ENCODE measurements at places on chromosomes 1 and 21. TPM values are rescaled to one million over a fixed set of nuclear protein-coding genes. Genes with fewer than 3 reads are reported as not detected.
A peak's percentile ranks its signal among the peaks of the same experiment; 100 is the strongest.

The FABP3 gene
- not detected for total RNA-seq

GRCh38 chr1:208918160-208918559 is 665.4 kb upstream of the CAMK1G start:
- DNase-seq: no peak

DNA sequence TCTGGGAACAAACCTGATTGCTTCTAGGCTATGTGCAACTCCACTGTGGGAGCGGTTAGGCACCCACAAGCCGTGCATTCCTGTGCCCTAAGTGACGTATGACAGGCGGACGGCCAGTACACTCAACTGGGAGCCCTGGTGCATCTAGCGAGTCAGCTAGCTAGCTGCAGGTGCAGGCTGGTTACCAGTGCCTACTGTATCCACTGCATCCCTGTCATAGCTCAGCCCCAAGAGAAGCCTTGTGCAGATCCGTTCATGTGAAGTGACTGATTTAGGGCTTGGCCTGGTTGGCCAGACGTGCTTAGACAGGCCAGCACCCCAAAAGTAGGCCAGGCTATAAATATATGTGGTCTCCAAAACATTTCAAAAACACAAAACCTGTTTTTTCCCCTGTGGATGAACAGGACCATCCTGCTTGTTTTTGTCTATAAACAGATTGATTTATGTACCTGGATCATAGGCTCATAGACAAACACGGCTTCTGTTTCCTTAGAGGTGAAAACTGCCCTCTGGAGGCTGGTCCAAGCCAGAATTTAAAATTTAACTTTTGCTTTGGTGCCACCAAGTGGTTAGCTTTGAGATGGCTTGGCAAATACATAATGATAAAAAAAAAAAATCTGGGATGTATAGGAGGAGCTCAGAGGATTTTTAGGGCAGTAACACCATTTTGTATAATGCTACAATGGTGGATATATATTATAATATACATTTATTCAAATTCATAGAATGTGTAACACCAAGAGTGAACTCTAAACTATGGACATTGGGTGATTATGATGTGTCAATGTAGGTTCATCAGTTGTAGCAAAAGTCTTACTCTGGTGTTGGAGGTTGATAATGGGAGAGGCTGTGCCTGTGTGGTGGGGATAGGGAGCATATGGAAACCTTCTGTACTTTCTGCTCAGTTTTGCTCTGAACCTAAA is 68.5 kb downstream of the GIPC2 start:
- peak; percentile 14 for DNase-seq

The RGS7 gene
- not detected for total RNA-seq

The GPR89B gene
- 15.4 TPM for total RNA-seq

The ABCB10 gene
- total RNA-seq: 12.9 TPM

GRCh38 chr21:42539931-42540343 is 26.3 kb downstream of the SLC37A1 start:
- DNase-seq: no peak

The BARHL2 gene
- total RNA-seq: not detected

The RBM11 gene
- 1.5 TPM for total RNA-seq

GRCh38 chr1:9174762-9175161 is 45.9 kb upstream of the GPR157 start:
- DNase-seq: no peak

The ETV3L gene
- total RNA-seq: 0.15 TPM

DNA sequence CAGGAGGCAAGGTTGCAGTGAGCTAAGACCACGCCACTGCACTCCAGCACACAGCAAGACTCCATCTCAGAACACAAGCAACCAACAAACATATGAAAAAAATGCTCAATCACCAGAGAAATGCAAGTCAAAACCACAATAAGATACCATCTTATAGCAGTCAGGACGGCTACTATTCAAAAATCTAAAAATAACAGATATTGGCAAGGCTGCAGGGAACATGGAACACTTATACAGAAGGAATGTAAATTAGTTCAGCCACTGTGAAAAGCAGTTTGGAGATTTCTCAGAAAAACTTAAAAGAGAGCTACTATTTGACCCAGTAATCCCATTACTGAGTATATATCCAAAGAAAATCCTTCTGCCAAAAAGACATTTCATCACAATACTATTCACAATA is 27.6 kb upstream of the POGK start:
- DNase-seq: no peak

The EBNA1BP2 gene
- 20.8 TPM for total RNA-seq

DNA sequence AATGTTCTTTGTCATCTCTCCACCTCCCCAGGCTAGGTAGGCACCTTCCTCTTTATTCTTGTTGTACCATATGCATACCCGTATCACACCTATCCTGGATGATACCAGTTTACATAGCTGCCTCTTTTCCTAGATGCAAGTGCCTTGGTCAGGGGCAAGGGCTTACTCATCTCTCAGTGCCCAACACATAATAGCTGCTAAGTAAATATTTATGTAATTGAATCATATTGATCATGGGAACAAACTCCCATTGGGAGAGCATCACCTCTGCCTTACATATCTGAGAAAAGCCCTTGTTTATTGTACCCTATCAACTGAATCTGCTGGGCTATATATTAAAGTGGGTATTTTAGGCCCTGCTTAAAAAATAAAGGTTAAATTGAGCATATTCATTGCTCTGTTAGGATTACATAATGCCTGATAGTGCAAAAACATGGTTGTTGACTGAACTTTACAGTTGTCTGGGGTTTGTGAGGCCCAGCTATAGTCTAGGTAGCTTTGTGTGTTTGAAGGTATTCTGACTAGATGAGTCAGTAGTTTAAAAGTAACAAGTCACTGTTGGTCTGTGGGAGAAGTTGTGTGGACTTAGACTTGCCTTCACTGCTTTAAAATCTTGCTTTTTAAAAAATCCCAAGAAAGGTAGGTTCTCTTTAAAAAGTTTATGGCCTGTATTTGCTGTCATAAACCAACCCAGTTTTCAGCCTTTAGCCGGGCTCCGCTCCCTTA is 82.6 kb downstream of the OLFML2B start:
- no peak for DNase-seq

DNA sequence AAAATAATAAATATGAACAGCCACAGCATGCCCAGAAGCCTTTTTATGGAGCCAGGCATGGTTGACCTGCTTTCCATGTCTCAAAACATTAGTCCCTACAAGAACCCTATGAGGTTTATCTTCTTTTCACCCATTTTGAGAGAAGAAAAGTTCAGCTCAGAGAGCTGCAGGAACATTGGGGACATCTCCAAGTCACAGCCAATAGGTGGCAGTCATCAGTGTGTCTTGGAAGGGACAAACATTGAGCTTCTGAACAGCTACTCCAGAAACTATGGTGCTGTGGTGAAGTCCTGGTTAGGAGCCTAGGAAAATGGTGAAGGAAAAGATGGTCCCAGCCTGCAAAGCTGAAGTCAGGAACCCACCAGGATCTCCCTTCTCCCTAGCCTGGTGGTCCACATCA is 73.6 kb downstream of the JMJD4 start:
- no peak for DNase-seq

The BSND gene
- total RNA-seq: not detected

DNA sequence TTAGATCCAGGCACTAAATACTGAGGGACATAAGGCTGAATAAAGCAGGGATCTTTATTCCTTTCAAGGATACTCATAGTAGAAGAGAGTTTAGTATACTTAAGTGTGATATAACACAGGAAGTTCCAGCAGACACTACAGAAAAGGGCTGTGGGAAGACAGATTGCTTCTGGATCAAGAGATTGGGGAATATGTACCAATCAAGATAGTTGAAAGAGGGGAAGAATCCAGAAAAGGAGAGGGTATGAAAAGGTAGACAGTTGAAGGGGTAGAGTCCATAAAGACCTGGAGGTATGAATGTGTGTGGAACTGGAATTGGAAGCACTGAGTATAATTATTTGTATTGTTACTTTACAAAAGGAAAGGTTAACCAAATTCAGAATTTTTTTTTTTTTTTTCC is 2.4 kb downstream of the RPS6KC1 start:
- DNase-seq: no peak

DNA sequence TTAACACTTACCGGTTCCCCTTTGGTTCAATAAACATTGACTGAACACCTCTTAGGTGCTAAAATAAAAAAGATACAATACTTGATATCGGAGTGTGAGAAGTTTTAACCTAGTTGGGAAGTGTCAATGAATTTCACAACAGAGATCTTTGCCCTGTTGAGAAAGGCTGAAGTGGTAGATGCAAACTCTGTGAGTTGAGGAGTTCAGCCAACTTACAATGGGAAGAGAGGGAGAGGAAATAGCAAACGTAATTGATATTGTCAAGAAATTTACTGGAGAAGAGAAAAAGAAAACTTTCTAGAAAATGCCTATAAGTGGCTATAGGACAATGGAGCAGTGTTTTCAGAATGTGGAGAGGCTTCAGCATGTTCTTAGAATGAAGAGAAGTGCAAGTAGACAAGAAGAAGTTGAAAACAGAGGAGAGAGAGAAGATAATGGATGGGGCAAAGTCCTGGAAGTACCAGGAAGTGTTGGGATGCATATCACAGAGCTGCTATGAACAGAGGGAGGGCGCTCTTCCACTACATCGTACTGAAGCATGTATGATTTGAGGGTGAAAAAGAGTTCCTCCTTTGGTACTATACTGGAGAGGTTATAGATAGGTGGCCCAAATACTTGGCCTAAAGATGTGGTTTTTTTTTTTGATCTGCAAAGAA is 48.9 kb downstream of the MEF2D start:
- DNase-seq: no peak

The DSCAM gene
- not detected for total RNA-seq

DNA sequence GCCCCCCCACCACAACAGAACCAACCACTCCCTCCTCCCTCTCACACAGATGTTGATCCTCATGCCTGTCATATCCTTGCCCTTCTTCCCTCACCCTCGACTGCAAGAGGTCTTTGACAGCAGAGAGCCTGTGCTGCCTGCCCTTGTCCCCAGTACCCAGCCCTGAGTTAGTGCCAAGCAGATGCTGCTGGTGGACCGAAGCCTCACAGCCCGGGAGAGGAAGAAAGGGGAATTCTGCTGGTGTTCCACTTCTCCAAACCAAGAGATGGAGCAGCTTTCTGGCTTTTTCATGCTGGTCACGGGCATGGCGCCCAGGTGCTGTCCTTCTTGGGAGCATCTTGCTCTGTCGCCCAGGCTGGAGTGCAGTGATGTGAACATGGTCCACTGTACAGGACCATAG is 69.1 kb downstream of the SLC66A1 start:
- DNase-seq: no peak

GRCh38 chr1:153404768-153405167 is 11.6 kb upstream of the S100A7A start:
- peak; percentile 36 for DNase-seq

DNA sequence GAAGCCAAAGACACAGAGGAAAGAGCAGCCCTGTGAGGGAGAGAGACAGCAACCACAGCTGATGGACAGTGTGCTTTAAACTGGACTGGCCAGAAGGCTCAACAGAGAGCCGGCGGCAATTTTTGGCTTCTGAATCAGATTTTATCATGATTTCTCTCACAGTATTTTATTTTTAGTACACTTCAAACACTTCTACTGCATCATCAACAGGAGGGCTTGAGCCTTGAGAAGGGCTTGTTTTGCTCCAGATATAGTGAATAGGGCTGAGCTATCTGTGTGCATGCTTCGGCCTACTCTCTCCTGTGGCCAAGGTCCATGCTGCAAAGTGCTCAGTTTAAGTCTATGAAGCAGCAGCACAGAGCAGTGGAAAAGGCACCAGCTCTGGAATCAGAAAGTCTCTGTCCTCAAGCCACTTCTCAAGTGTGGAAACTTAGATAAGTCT is 33.3 kb downstream of the ADCY10 start:
- DNase-seq: no peak

DNA sequence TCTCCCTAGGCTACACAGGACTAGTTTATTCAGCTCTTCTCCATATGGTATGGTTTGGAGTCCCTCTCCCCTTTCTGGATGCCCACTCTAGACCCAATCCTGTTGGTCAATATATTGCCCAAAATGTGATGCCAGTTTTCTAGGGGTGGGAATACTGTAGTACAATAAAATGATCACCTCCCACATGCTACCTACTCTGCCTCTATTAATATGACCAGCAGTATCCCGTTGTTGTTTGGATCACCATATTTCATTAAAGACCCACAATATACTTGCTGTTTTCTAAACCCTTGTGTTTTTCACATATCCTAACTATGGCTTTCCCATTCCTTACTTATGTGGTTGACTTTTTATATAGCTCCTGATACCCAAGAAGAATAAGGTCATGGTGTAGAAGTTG is 95.9 kb upstream of the IGSF21 start:
- no peak for DNase-seq

- DNase-seq: no peak
Measured at GRCh38 chr1:71737768-71738167, 544.6 kb downstream of the NEGR1 start.

DNA sequence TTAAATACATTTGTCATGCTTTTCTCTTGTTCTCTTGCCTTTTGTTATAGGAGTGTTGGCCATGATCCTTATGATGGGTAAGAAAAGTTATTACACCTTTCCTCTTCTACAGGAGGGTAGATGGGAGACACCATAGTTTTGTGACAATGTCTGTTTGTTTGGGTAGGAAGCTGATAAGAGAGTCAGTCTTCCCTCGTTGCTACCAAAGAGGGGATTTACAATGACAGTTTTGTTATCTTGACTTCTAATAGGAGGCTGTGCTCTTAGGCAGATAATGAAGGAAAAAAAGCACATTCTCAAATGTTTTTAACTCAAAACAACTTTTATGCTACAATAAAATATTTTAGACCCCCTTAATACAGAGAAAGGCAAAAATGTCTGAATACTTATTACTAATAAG is 48.0 kb upstream of the WLS start:
- no peak for DNase-seq

The DNAI4 gene
- 5.2 TPM for total RNA-seq

The ANKRD35 gene
- not detected for total RNA-seq

The OR2M3 gene
- not detected for total RNA-seq

Data from T-helper 17 cell (primary cell).